ENCODE measurements at places on chromosomes 6 and 20.

DNA sequence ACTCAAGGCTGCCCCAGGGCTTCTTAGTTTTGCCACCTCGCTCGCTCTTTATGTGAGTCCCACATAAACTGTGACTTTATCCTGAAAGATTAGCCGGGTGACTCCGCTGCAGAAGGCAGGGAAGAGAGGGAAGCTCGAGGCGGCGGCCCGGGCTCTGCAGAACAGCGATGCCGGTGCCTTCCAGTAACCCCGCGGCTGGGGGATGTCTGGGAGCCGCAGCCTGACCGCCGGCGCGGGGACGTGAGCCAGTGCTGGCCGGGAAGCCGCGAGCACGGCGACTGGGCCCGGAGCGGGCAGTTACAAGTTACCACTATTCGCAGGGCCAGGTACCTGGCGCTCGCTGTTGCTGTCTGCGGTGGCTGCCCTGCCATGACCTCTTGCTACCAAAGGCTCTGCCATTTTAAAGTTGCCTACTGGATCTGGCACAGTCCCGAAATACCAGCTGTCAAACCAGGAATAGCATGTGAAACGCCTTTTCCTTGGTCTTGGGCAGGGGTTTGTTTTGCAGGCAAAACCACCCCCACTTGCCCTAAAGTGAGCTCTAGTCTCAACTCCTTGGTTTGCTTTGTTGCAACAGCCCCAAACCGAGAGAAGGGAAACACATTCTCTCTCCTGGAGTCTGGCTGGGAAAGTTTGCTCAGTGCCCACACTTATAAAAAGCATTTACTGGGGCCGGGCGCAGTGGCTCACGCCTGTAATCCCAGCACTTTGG, 124.0 kb upstream of the SLC2A12 start:
- DNase-seq = no peak

DNA sequence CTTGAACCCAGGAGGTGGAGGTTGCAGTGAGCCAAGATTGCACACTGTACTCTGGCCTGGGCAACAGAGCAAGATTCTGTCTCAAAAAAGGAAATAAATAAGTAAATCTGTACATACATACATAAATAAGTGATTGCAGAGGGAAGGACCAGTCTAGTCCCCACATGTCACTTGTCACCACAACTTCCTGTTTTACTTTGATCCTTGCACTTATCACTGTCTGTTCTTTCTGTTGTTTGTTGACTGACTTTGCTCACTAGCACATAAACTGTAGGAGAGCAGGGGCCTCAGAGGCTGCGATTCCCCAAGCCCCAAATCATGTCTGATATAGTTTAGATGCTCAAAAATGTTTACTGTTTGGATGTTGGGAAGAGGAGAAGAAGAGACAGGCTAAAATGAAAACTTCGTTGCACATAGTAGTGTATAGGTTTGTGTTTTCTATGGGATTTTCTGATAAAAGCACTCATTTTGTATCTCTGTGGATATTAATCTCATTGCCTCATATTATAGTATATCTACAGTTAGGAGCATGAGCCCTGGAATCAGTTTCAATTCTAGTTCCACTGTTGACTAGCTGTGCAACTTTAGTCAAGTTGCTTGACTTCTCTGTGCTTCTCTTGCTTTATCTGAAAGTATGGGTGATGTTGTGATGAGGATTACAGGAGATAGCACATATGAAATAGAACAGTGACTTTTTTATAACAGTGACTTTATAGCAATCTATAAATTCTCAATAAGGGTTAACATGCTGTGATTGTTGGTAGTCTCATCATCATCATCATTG, 165.0 kb downstream of the TBC1D7 start:
- DNase-seq = no peak

DNA sequence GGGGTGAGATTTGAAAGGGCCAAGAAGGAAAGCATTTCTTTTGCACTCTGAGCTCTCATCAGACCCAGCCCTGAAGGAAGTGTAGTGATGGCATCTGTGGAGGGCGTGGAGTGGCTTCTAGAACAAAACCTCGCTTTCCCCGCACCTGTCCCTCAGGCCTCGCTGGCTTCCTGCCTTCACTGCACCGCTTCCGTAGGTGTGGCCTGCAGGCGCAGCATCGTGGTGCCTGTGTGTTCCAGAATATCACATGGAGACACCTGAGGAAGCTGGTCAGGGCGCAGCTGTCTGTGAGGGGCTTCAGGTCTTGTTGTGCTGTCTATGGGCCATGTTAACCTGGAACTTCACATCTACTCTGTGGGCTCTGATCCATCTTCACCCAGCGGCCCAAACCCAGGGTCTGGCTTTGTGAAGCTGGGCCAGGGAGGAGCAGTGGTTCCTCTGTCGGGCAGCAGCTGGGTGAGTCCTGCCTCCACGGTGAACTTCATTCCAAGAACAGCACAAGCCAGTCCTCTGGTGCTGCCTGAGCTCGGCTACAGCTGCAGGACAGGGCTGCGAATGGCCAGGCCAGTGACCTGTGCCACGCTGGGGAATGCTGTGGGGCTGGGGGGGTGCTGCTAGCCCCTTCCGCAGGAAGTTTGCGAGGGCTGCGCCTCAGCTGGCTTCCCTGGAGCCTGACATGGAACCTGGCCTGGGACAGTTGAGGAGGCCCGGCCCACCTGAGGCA, 40.9 kb downstream of the DSTN start:
- DNase-seq = no peak

DNA sequence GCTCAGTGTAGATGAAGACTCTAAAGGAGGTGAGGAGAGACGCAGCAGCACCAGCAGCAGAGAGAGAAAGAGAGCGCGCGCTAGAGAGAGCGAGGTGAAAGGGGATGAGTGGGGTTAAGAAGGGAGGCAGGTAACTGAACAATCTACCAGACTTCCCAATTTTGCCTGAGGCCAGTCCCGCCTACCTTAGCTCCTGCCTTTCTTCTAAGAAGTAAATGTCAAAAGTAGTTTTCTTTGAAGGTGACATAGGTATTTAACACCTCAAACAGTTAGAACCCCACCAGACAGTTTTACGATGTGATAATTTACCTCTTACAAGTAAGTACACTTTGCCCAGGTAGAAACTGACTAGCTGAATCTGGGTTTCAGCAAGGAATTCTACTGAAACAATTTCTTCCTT, 132.0 kb upstream of the EEF1E1 start:
- no peak for DNase-seq
